Cardiac fibroblast (primary cell): ENCODE measurements at places on chromosomes 5 and 9.

GRCh38 chr9:69232135-69232534 is 58.1 kb downstream of the TJP2 start:
- DNase-seq: no peak

DNA sequence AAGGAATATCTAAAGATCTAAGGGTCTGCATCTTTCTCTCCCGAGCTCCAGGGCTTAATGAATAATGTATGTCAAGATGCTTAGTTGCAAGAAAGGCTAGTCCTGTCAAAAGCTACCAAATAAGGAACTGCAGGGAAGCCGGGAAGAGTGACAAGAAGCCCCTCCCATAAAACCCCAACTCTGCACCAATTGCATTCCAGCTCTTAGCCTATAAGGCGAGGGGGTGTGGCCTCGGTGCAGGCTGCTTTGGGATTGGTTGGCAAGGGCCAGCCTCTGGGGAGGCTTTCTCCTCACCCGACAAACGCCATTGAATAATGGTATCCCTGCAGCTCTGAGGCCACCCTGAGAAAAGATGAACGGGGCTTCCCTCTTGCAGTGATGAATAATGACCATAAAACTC is 416.9 kb downstream of the RAB3C start:
- DNase-seq: no peak

DNA sequence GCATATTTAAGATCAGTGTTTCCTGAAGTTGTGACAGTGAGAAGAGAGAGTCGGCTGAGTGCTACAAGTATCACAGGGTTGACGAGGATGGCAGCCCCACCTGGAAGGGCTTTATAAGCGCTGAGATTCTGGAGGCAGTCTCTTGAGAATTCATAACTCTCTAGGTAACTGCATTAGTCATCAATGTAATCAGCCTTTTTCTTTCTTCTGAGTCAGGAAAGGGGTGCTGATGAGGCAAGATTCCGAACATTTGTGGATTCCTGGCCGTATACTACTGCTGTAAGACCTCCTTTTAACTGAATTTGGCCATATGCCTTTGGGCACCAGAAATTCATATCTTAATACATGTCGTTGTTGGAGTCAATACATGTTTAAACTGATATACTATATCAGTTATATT is 6.6 kb upstream of the RNF20 start:
- DNase-seq: no peak

GRCh38 chr9:135907006-135907430 is 328 bp downstream of the CAMSAP1 start:
- DNase-seq: peak; percentile 41

DNA sequence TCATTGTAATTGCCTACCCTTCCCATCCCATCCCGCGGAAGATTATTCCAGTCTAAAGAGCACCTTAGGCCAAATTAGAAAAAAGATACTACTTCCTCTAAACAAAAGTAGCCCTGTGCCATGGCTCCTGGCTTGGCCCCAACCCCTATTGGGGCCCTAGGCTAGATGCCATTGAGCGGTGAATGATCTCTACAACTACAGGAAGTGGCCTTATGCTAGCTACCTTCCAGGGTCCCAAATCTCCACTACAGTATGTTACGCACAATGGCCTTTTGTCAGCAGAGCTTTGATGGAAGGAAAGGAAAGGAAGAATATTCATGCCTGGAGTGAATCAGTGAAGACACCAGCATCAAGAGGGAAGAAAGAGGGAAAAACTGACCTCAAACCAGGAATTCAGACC is 73.3 kb upstream of the OSMR start:
- DNase-seq: no peak
